ENCODE measurements at places on chromosomes 2 and 18.

- DNase-seq = no peak
These were observed 4.5 kb upstream of the TMSB10 start for GRCh38 chr2:84900971-84901370.

- no peak for DNase-seq
These were observed 2.8 kb downstream of the MSH2 start for GRCh38 chr2:47405757-47406156.

DNA sequence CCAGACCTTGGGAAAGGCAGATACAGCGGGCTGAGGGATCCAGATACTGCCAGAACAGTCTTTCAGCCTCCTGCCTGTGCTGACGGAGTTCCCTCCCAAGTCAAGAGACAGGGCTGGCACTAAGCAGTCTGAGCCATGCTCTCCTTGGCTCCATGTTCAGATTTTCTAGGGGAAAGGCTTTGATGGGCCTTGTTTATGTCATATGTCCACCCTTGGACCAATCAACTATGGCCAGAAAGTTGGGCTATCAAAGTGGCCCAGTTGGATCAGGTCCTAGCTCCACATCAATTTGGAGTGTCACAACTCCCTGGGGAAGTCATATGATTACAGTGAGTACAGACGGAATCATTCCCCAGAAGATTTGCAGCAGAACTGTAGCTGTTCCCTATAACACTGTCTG is 152.0 kb downstream of the GREB1L start:
- no peak for DNase-seq

DNA sequence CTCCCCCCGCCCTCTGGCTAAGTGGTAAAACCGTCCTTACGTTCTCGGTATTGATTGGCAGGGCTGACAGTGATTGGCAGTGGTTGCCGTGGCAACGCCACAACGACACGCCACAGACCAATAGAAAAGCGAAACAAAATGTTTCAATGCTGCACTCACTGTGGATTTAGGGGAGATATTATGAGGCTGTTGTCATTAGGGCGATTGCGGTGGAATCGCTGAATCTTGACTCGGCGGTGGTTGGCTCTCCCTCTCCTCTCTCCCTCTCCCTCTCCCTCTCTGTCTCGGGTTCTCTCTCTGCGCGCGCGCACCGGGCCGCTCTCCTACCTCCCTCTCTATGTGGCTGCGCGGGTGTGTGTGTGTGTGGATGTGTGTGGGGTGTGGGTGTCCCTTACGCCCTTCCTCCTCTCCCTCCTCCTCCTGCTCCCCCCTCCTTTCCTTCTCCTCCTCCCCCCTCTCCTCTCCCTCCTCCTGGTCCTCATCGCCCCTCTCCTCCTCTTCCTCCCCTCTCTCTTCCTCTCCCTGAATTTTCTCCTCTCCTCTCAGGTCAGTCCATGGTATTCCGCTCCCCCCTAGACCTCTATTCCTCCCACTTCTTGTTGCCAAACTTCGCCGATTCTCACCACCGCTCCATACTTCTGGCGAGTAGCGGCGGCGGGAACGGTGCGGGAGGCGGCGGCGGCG is at the start of gene SIX3:
Gene SIX3, plus strand, starts transcription at position 152 of the 684 bp plus-strand sequence. Its CDS starts 403 bp downstream, at position 555.
- DNase-seq = peak; percentile 66

DNA sequence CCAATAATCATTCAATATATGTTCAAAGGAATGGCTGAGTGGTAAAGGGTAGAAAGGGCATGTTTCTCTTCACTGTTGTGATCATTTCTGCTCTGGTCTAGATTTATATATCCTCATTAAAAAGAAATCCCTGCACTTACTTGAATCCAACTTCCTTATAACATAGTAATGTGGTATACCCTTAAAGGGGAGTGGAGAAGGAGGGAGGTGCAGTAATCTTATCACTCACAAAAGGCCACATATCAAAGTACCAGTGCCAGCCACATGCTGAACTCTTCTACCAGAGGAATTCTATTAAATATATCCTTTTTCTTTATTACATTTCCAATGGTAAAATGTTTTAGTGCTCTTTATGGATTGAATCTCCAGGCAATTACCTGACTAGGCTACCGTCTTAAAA is 3.3 kb downstream of the KATNAL2 start:
- no peak for DNase-seq

DNA sequence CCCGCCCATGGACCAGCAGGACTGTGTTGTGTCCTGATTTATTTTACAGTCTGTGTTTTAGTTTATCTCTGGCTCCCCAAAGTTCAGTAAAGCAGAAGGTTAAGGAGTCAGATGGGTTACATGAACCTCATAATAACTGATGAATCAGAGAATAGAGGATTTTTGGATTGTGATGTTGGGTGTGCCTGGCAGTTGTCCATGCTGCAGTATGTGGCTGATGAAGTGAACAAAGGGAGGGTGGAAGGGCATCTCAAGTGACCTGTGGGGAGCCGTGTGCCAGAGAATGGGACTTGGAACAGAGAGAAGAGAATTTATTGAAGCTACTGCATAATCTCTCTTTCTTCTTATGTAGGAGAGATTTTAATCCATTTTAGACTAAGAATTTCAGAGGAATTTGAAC is 145.5 kb downstream of the MAP4K4 start:
- no peak for DNase-seq

DNA sequence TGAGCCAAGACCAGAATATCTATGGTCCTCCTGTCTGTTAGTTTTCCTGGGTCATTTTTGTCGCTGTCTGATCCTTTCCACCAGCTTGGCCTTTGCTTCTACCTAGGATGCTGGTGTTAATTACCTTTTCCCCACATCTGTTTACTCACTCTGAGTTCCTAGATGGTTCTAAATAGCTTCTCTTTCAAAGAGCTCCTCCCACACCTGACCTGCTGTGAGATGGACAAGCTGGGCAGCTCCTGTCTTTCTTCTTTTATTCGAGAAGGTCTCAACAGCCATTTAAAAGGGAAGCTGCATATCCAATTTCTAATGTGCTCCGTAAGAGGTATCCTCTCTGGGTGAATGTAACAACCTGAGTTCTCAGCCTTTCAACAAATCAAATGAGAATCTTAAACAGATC is 156.2 kb downstream of the HRH4 start:
- no peak for DNase-seq

- DNase-seq = no peak
These were observed 5.3 kb upstream of the CTAGE1 start for GRCh38 chr18:22422909-22423548.

DNA sequence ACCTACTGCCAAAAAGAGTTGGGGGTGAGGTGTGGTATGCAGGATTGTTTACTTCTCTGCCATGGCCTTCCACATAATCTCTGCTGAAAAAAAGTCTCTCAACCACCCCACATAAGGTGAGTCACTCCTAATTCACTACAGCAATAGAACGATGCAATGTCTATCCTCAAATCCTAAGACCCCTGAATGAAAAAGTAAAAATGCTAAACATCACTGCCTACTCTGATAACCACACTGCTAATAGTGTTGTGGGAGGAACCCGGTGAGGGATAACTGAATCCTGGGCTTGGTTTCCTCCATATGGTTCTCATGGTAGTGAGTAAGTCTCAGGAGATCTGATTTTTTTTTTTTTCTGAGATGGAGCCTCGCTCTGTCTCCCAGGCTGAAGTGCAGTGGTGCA is 252.5 kb downstream of the PIEZO2 start:
- no peak for DNase-seq

GRCh38 chr2:239774933-239775622 is 250.1 kb downstream of the NDUFA10 start:
- DNase-seq = no peak

GRCh38 chr2:224217962-224218347 is 178.9 kb upstream of the SERPINE2 start:
- no peak for DNase-seq

DNA sequence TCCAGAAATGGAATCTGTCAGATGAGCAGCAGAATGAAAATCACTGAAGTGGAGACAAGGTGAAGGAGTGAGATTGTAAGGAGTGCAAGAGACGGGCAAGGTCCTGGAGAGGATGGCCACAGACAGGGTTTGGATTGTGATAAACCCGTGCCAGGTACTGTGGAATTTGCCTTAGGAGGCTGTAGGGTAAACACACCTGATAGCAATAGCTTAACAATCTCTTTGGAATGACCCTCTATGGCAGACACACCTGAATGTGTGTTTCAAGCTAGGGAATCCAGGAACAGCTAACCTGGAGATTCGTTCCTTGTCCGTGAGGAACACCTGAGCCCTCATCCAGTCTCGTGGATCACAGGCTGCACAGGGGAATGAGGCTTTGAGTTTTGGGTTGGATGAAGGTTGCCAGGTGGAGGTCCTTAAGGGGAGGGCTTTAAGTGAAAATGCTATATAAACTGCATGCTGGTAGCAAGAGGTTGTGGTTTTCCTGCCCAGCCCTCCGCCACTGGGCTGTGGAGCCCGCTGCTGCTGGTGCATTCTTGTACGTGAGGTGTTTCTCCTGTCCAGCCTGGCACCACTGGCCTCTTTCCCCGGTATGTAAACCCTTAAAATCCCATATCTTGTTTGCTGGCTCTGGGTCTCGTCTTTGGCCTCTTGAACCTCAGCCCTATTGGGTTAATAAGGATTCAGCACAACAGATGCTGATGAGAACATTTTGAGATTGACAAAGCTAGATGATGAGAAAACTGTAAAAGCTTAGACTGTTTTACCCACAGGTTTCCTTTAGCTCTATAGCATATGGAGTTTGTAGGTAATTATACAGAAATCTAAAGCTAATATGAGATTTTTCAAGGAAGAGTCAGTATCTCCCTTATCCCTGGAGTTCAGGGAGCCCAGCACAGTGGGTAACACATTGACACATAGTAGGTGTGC is 117.9 kb downstream of the ARHGAP15 start:
- DNase-seq = peak; percentile 27

DNA sequence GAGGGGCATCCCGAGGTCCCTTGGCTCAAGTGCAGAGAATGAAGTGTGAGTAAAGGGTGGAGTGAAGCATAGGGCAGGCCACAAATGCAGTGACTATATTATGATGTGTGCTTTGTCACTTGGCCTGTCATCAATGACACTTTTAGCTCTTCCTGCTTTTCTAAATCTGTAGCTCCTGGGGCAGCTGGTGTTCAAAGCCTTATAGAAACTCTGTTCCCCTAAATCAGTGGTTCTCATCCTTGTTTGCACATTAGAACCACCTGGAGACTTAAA is 135.6 kb upstream of the LGALSL start:
- no peak for DNase-seq

DNA sequence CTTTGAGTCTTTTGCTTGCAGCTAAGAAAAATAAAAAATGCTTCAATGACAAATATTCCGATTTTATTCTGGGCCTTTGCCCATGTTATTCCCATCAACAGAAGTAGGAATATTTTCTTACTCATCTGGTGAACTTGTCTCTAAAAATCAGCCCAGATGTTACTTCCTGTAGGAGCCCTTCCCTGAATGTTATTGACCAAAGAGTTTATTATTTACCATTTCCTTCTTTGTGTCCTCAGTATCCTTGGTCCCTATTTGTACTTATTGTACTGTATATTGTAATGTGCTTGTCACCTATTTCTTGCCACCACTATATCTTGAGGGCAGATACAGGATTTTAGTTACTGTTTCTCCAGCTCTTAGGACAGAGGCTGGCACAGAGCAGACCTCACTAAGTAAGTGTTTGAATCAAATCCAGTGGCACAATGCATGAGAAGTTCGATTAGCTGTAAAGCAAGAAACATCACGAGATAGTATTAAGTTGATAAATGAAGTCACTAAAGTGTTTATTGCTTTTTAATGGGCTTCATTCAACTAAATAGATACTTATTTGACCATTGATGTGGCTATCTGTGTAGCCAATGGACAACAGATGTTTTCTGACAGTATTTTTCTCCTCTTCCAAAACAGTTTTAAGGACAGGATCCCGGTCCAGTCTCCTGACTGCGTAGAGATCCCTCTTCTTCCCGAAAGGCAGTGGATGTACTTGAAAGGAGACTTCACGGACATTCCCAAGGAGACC is 109.1 kb downstream of the DDX1 start:
- no peak for DNase-seq

- no peak for DNase-seq
These were observed 954.1 kb downstream of the SOCS6 start for GRCh38 chr18:71242981-71243380.

DNA sequence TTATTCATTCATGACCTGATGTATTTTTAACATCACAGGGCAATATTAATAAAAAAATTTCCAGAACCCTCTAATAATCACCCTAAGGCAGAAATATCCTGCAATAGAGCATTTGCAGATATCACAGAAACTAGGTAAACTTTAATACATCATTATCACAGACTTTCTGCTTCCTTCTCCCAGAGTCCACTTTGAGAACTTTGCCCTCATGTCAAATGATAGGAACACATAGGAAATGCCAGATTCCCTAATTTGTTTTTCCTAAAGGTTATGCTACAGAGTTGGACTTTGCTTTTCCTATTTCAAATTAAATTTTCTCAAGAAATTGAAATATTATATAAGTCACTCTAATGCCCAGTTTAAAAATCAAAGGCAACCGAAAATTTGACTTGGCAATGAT is 352.8 kb upstream of the LRP1B start:
- DNase-seq = no peak

DNA sequence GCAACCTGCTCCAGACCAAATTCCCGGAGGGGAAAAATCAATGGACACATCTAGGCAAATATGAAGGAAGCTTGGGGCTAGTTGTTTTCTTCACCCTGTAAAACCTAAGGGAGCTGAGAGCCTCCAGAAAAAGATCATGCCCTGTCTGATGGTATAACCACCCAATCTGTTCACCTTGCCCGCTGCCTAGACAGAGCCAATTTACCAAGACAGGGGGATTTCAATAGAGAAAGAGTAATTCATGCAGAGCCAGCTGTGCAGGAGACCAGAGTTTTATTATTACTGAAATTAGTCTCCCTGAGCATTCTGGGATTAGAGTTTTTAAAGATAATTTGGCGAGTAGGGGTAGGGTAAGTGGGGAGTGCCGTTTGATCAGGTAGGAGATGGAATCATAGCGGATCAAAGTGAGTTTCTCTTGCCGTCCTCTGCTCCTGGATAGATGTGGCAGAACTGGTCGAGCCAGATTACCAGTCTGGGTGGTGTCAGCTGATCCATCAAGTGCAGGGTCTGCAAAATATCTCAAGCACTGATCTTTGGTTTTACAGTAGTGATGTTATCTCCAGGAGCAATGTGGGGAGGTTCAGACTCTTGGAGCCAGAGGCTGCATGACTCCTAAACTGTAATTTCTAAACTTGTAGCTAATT is 35.1 kb upstream of the B4GALT6 start:
- DNase-seq = no peak

DNA sequence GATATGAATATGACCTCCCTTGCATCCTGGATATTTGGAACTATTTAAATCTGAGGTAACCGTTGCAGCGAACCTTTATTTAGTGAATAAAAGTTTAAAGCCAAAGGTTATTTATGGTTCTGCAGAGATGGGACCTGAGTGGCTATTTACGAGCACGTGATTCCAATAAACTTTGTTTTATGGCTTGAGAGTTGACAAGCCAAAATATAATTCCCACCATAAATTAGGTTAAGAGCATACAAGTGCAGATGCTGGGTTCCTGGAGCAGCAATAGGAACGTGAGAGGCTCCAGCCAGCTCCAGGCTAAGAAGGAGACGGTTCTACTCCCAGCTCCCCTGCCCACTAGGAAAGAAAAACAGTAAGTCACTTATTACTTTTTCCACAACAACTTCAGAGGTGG is 5.2 kb upstream of the HOXD4 start:
- DNase-seq = no peak

All from activated naive CD4-positive, alpha-beta T cell treated with anti-CD3 and anti-CD28 coated beads for 36 hours (primary cell).